ENCODE measurements at places on chromosomes 1 and 21. TPM values are rescaled to one million over a fixed set of nuclear protein-coding genes. Genes with fewer than 3 reads are reported as not detected.
A peak's percentile ranks its signal among the peaks of the same experiment; 100 is the strongest.

The ATAD3C gene
- 1.0 TPM for total RNA-seq

The PBX1 gene
- 0.51 TPM for total RNA-seq

- peak; percentile 83 for DNase-seq
Observed at GRCh38 chr1:110060034-110060661, 10.3 kb downstream of the ALX3 start.

DNA sequence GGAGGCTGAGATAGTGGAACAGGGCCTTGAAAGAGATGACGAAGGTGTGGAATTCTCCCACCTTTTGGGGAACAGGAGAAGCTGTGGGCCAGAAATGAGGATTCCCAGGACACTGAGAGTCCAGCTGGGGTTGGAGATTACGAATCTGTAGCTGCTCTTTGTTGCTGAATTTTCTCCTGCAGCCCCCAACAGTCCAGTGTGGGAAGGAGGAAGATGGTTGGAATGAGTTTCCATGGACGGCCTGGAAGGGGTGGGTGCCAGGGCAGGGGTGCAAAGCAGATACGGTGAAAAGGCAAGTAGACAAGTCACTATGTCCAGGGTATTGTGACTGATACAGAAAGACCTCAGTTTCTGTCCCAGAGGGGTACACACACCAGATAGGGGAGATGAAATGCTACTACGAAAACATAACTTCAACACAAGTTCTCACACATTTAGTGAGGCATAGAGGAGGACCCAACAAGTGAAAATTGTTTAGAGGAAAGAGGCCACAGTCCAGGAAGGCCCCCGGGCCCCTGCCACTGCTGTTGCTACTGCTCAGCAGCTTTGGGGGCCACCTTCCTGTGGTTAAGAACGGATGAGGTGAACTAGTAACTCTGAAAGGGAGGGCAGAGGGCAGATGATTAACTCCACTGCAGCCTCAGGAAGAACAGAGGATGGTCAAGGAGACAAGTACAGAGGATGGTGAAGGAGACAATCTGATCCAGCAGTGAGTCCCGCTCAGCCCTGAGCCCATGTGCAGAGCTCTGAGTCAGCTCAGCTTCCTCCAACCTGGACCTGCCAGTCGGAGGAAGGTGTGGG is 7.3 kb downstream of the CD244 start:
- peak; percentile 53 for DNase-seq

Measured in activated naive CD8-positive, alpha-beta T cell treated with anti-CD3 and anti-CD28 coated beads, Interleukin-2, amount 10 ng/mL, durations not matched to agents 7 days and 5 days (primary cell).